ENCODE measurements at places on chromosomes 3 and 15.

DNA sequence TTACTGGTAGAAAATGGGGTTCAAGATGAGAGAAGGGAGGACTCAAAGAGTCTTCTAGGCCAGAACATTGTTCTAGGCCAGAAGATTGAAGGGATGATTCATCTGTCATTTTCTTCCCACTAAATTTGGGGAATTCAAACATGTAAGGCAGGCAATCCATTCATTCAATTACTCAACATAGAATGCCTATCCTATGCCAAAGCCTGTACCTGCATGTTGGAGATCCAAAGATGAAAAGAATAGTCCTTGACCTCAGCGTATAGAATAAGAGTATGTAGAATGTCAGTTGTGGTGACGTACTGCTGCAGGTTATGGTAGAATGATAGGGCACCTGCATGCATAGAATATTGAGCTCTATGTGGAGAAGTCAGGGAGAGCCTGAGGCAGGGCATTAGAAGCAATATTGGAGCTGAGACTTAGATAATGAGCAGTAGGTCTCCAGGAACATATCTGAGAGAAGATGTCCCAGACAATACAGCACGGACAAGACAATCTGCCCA is 49.7 kb downstream of the STAC start:
- DNase-seq, result no peak

- peak; percentile 39 for DNase-seq
These were observed 161.2 kb downstream of the FRMD5 start for GRCh38 chr15:44033894-44034293.

- no peak for DNase-seq
These were observed 309.7 kb upstream of the C2CD4B start for GRCh38 chr15:62474771-62475124.

GRCh38 chr3:139933766-139934165 is 1.2 kb upstream of the CLSTN2 start:
- DNase-seq, result no peak

- no peak for DNase-seq
These were observed 766 bp upstream of the EMC4 start for GRCh38 chr15:34223904-34224596.

DNA sequence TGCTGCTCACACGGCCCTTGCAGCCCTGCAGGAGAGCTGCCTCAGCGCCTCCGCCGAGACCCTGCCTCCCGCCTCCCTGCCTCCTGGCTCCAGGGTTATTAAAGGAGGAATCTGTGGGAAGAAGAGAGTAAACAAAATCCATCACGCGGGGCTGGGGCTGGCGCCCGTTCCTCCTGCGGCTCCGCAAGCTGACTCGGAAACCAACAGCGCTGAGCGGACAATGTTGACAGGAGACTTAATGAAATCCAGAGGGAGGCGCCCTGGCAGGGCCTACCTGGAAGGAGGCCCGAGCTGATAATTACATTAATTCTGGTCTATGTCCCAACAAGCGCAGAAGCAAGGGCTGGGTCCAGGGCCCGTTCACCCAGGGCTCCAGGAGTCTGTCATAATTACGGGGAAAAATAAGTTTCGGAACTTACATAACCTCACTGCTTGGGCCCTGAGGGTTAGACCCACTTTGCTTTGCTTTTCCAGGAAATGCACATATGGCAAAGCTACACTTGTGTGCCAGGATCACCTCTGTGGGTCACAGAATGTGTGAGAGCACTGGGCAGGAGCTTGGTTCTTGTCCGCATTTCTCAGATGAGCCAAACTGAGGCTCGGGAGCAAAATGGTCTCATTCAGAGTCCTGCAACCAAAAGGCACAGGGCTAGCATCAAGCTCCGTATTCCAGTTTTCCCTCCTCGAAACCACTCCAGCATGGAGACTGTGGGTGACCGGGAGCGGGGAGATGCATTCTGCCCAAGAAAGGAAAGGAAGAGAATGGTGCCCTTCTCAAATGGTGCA is 43.8 kb upstream of the SLC6A6 start:
- DNase-seq, result peak; percentile 72

- peak; percentile 20 for DNase-seq
These were observed 60.6 kb upstream of the XCR1 start for GRCh38 chr3:46087871-46088270.

GRCh38 chr15:43219929-43220928 is 589 bp downstream of the EPB42 start:
- no peak for DNase-seq

DNA sequence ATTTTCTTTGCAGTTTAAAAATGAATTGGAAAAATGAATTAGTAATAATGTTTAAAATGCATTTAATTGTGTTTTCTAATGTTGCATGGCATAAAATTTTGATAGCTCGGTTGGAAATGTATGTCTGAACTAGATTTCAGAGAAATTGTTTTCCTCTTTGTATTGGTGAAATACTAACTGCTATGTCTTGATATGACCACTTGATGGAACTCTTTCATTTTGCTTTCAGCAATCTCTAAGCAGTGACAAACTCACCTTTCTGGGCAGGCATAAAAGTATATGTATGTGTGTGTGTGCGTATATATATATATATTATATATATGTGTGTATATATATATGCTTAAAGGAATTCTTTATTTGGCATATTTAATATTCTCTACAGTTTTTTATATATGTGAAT is 239.3 kb upstream of the ZNF717 start:
- no peak for DNase-seq

- DNase-seq, result peak; percentile 33
These were observed 155.3 kb downstream of the NR1I2 start for GRCh38 chr3:119937229-119937628.

DNA sequence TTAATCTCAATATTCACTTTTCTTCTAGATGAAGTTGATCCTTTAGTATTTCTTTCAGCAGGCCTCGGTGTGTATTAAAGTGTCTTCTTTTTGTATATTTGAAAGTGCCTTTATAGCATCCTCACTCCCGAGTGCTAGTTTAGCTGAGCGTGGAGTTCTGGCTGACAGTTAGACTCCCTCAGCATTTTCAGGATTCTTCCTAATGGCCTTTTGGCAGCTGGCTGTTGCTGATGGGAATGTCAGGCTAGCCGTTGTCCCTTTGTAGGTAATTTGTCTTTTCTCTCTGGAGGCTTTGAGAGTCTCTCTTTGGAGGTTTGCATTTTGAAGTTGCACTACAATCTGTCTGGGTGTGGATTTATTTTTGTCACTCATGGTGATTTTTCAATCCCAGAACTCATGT is 94.4 kb downstream of the SRGAP3 start:
- DNase-seq, result no peak

DNA sequence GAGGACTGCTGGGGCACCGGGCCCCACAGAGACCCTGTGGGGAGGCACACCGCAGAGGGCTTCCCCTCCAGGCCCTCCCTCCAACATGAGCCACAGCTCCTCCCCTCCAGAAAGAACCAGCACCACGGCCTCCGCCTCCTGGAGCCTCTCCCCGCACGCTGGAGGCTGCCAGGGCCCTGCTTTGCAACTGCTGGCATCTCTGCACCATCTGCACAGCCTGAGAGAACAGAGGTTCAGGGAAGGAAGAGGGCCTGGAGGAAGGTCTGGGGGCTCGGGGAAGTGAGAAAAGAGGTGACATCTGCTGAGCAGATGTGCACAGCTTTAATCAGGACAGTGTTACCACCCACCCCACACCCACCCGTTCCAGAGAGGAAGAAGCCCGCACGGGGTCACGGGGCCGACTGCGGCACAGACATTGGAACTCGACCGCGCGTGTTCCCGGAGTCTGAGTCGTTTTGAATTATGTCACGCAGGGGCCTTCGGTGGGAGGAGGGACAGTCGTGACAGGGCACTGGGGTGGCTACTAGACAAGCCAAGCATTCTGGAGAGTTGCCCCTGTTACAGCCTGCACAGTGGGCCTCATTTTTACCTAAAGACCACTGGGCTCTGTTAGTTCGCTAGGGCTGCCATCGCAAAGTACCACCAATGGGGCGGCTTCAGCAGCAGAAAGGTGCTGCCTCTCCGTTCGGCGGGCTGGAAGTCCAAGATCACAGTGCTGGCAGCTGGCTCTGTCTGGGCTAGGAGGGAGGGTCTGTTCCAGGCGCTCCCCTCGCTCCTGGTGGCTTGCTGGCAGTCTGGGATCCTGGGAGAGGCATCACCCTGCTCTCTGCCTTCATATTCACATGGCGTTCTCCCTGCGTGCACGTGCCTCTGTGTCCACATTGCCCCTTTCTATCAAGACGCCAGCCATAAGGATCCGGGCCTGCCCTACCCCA is 194.8 kb downstream of the XXYLT1 start:
- no peak for DNase-seq
